ENCODE measurements at places on chromosomes 1 and 21.

DNA sequence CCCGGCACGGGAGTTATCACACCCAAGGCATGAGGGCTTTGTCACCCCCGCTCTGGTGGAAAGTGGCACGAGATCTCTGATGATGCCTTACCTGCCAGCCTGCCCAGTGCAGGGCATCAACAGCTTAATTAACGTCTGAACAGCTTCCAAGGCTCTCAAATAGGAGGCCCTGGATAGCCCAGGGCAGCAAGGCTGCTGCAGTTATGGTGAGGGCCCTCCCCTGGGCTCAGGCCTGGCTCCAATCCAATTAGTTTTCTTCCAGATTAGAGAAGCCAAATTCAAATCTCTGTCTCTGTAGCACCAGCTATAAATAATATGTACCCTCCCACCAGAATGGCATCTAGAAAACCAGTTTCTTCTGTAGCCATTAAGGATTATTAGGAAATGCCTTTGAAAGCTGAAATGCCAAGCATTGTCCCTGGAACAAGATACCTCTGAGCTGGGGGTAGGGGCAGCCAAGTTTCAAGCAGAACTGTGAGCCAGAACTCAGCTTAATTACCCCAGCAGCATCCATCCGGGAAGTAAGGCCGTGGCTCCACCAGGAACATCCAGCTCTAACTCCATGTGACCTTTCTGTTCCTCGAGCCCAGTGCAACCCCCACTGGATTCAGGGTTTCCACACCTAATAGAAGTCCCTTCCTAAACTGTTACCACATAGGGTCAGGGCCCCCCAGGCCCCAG, 12.5 kb downstream of the QSOX1 start:
- no peak for DNase-seq

GRCh38 chr1:205495237-205495823, 9.1 kb upstream of the CDK18 start:
- no peak for DNase-seq

GRCh38 chr1:235266325-235266724, 61.7 kb downstream of the ARID4B start:
- no peak for DNase-seq

- DNase-seq = no peak
Observed at GRCh38 chr1:6179564-6180175, 451 bp downstream of the CHD5 start.

- no peak for DNase-seq
Observed at GRCh38 chr1:110490791-110491451, 28.1 kb downstream of the KCNA10 start.

DNA sequence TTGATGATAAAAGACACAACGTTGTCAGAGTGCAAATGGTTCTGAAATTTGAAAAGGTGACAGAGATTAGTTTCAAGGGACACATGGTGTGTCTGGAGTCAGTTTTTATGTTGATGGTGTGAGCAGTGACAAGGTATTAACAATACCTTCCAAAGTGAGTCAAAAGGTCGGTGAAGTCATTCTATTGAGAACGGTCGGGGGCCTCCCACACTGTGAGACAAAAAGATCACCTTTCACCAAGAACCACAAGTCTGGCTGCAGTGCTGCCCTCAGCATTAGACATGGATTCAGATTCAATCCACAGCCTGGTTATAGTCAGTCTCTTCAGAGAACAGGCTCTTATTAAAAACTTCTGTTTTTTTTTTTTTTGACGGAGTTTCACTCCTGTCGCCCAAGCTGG, 26.5 kb downstream of the ZNF124 start:
- no peak for DNase-seq

- DNase-seq = no peak
Observed at GRCh38 chr1:232561381-232561780, 68.6 kb downstream of the SIPA1L2 start.

DNA sequence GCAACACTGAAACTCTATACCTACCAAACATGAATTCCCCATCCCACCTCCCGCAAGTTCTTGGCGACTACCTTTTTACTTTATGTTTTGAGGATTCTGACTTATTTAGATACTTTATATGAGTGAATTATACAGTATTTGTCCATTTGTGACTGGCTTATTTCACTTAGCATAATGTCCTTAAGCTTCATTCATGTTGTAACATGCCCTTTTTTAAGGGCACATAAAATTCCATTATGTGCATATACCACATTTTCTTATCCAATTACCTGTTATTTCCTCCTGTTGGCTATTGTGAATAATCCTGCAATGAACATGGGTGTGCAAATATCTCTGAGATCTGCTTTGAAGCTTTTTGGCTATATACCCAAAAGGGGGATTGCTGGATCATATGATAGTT, 22.0 kb upstream of the CHIT1 start:
- DNase-seq = no peak

GRCh38 chr21:23986214-23986613, 1621.1 kb downstream of the MRPL39 start:
- DNase-seq = peak; percentile 10
